NCI-H460 (cell line): ENCODE measurements at places on chromosomes 6 and 20.
A peak's percentile ranks its signal among the peaks of the same experiment; 100 is the strongest.

DNA sequence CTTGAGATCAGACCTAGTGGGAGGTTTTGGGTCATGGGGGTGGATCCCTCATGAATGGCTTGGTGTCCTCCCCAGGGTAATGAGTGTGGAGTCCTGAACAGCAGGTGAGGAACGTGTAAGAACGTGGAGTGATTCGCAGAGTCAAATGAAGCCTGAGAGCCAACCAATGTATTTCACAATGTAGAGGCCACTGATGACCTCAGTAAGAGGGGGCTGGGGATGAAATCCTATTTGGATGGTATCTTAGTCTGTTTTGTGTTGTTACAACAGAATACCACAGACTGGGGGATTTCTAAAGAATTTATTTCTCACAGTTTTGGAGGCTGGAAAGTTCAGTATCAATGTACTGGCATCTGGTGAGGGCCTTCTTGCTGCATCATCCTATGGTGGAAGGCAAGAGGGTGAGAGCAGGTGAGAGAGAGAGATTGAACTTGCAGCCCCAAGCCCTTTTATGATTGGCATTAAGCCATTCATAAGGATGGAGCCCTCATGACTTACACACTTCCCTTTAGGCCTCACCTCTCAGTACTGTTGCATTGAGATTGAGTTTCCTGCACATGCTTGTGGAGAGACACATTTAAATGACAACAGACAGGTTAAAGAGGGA lies 47.3 kb upstream of the HIVEP1 start:
- DNase-seq = no peak

GRCh38 chr6:139580592-139581484 lies 206.4 kb upstream of the CITED2 start:
- no peak for DNase-seq

DNA sequence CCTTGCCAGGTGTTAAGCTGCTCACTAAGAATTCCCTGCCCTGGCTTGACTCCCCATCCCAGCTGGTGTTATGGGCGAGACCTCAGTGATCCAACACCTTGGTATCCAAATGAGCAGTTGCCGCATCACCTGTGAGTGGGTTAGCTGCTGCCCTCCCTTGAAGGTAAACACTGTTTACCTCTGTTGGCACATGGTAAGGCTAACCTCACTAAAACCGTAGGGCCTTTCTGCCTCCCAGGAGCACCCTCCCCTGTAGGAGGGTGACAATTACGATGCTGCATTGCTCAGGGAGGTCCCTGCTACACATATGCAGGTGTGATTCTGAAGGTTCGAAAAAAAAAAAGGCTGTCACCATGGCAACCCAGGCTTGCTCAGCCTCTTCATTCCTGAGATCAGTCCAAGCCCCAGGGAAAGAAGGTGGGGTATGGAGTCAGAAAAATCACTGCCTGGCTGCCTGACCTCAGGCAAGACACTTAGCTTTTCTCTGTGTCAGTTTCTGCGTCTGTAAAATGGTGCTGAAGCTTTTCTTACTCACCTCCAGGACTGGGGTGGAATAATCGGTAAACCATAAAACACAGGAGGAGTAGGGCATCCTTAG lies 19.5 kb downstream of the PNPLA1 start:
- no peak for DNase-seq

- DNase-seq = no peak
Observed at GRCh38 chr20:57998276-57998675, 230.2 kb downstream of the ANKRD60 start.

DNA sequence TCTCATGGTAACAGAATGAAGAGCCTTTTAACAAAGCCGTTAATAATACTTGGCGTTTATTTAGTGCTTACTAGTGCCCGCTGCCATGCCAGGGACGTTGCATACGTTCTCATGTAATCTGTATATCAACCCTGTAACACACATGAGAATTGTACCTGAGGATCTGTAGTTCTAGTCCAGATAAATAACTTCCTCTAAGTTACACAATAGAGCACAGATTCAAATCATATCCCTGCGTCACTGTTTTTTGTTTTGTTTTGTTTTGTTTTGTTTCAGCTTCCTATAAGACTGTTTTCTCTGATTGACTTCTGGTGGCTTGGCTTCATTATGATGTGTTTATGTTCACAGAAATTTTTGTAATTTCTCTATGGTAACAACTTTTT lies 553 bp downstream of the ZSCAN16 start:
- no peak for DNase-seq

- DNase-seq = no peak
Observed at GRCh38 chr6:4004249-4004648, 74.7 kb downstream of the FAM217A start.

DNA sequence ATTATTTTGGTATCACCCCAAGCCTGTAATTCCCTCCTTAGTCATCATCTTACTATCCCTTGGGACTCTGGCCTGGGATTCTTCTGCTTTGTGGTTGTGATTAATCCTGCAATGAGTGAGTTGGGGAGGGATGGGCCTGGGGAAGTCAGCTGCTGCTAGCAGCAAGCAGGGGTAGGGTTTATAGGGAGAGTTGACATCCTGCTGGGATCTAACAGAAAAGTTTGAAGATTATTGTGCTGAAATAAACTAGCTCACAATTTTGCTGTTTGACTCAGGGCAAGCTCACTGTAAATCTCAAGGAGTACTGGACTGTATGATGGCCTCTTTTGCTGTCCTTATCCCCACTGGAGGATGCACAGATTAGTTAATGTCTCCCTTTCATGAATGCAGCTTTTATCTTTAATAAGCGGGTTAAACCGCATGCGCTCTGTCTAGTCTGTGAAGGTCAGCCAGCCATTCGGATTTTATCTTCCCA lies 83.4 kb downstream of the JARID2 start:
- no peak for DNase-seq

DNA sequence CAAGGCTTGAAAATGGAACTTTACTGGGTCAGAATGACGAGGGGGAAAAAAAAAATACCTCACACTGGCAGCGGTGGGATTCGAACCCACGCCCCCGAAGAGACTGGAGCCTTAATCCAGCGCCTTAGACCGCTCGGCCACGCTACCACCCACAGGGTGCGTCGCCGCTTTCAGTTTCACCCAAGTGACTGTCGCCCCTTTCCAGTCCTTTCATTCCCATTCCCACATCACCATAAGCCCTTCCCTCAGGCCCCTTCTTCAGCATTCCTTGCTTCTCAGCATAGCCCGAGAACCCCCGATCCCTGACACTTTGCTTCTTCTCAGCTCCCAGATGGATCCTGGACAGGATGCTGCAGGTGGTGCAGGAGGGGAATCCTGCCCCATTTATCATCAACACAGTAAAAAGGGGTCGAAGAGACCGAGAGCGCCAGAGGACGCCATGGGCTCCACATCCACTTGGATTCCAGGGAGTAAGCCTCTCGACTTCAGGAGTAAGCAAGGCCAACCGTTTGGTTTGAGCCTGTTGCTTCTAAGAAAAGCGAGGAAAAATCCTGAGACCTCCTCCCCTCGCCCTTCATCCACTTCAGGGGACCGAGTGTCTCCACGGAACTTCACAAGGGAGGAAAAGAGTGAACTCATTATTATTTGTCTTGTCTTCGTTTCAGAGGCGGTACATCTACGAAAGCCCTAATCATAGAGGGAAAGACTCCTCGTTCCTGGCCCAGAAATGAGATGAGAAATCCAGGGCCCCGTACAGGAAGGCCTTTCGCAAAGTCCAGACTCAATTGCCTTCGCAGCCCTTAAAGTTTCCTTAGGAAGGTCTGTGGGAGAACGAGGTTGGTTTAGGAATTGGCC lies 20.0 kb upstream of the TRIM27 start:
- peak; percentile 76 for DNase-seq

DNA sequence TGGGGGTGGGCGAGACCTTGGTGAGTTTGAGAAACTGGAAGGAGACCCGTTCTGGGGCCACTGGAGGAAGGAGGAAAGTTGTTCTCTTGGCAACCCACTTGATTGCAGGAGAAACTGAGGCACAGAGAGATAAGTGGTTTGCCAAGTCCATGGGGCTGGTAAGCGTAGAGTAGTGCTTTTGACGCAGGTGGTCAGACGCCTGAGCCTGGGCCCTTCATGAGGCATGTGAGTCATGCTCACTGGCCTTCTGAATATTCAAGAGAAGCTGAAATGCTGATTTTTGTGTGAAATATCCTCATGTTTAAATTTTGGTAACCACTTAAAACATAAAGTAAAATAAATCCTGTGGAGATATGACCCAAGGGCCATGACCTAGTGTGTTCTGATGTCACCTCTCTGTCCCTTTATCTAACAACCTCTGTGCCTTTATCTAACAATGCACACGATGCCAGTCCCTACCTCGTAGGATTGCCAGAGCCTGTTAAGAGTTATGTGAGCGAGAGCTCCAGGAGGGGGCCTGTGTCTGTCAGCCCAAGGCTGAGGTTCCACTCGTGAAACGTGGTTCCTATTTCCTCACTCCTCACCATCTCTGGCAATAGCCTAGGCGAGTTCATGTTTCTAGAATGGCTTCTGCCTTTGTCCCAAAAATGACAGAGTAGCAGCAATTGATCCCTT lies 32.8 kb upstream of the PMEPA1 start:
- DNase-seq = no peak

GRCh38 chr6:23170049-23170448 lies 600.7 kb downstream of the HDGFL1 start:
- DNase-seq = no peak

GRCh38 chr20:49582413-49583334 lies 14.7 kb upstream of the PTGIS start:
- DNase-seq = no peak

- peak; percentile 70 for DNase-seq
Observed at GRCh38 chr6:56637640-56638039, 5.0 kb downstream of the DST start.

GRCh38 chr6:20716865-20717264 lies 182.6 kb downstream of the CDKAL1 start:
- no peak for DNase-seq

DNA sequence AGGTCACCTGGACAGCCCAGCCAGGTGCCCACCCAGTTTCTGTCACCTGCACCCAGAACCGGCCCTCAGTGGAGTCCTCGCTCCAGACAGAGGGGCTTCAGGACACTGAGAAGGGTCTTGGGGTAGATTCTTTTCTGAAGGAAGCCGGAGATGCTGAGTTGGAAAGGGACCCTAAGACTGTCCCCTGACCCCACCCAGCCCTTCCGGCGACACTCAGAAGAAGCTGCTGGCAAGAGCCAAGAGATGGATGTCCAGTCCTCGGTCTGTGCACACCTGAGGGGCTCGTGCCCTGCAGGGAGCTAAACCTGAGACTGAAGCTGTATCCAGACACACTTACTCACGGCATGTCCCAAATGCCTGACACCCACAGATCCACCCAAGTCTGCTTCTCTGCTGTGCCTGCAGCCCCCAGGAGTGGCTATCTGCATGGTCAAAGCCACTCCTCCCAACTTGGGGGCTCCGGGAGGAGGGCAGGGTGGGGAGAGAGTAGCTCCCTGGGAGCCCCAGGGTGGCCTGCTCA lies 20.2 kb downstream of the NTSR1 start:
- no peak for DNase-seq

DNA sequence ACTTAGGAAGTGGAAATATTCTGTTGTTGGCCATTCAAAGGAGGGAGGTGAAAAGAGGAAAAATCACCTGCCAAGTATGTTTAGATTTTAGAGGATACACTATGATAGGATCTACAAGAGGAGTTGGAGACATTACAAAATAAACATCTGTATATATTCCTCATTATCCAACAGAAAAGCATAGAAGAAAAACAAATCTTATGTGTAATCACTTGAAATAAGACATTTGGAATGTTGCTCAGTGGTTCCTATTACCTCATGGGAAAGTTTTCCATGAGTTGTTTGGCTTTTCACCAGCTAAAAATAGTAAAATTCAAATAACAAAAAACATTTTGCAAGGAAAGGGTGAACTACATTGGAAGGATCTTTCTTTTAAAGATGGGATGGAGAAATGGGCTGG lies 76.7 kb upstream of the CARMIL1 start:
- no peak for DNase-seq

- DNase-seq = no peak
Observed at GRCh38 chr6:158816803-158817727, 2.1 kb downstream of the EZR start.

- no peak for DNase-seq
Observed at GRCh38 chr6:33071569-33071968, 1.9 kb downstream of the HLA-DPA1 start.

- DNase-seq = no peak
Observed at GRCh38 chr20:18404172-18404571, 62.7 kb downstream of the DZANK1 start.

- DNase-seq = no peak
Observed at GRCh38 chr6:109701221-109701620, 10.1 kb downstream of the FIG4 start.

DNA sequence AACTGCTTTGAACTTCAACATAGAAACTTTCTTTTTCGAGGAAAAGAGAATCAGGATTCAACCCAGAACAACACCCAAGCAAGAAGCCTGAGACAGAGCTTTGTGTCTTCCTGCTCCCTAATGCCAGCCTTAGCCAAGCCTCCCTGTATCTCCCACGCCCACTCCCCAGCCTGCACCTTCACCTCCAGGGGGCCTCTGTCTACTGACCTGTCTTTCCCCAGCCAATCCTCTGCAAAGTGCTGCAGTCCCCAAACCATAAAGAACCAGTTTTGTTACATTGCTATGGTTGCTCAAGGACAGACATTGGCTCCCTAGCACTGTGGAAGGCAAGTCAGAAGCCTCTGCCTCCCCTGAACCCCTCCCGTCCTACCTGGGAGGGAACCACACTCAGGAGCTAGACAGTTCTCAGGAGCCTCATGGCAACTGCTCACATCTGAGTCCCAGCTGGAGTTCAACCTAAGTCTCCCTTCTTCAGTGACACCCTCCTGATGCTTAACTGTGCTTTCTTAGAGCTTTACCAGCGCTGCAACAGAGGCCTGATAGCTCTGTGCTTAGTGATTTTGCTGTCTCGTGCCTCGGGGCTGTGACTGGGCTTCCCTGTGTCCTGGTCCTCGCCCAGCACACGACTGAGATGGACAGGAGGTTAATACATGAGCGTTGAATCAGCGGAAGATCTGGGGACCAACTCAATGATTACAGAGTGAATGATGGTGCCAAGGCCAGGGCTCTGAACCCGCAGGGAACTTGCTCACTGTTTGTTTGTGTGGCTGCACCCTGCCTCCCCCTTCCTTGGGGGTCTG lies 101.5 kb upstream of the DUSP22 start:
- DNase-seq = no peak

DNA sequence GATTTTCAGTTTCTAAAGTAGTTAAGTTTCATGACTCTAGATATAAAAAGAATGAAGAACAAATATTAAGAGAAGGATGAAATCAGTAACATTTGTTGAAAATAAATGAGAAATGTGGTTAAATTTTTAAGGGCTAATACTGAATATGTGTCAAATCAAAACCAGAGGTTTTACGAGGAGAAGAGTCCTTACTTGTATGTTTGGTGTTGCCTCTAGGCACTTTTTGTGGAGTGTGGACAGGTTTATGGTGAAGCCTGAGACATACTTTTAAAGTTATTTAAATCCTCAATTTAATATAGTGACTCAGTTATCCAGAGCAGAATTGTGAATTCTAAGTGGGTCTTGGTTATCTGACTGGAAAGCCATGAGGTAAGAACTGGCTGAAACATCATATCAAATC lies 68.7 kb downstream of the COL19A1 start:
- DNase-seq = no peak

- no peak for DNase-seq
Observed at GRCh38 chr20:11338496-11339306, 579.0 kb upstream of the BTBD3 start.
